Pancreas (tissue), 10 donors: ENCODE measurements at places on chromosomes 1 and 21.

- no peak for DNase-seq
These were observed 110.1 kb upstream of the VAV3 start for GRCh38 chr1:108075055-108075454.

GRCh38 chr1:109802136-109802900 lies 38.6 kb upstream of the EPS8L3 start:
- no peak for DNase-seq

GRCh38 chr1:89670163-89670562 lies 37.2 kb downstream of the LRRC8C start:
- DNase-seq, result no peak

GRCh38 chr1:41540886-41541591 lies 56.6 kb upstream of the EDN2 start:
- DNase-seq, result no peak

DNA sequence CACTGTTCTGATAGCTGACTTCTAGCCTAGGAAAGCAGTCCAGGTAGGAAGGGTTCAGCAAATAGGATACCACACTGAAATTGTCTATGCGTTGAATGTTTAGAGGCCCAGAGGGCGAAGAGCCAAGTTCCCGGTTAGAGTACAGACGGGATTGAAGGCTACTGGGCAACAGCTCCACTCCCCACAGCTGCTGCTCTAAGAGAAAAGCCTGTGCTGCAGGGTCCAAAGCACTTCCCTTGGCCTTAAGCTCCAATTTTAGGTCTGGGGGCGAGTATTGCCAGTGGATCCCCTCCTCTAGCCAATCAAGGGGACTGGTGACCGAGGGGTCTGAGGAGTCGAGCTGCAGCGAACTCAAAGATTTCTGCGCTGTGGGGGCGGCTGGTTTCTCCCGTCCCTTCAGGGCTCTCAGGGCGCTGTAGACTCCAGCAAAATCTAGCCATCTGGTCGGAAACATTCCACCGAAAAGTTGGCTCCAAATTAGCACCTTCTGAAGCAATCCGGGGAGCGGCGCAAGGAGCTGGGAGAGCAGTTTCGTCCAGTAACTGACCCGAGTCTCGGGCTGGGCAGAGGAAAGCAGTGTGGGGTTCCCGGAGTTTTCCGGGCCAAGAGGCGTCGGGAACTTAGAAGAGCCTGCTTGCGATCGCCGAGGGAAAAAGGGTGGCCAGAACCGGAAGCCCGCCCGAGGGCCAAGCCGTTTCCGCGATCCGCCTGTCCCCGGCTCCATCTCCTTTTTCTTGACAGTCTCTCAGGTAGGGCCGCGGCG lies 748 bp downstream of the PPP1R15B start:
- DNase-seq, result peak; percentile 59

- peak; percentile 88 for DNase-seq
These were observed 5.1 kb downstream of the ZC3H12A start for GRCh38 chr1:37479255-37480124.
